Muscle of arm (tissue), 14 donors: ENCODE measurements at places on chromosomes 1 and 21. TPM values are rescaled to one million over a fixed set of nuclear protein-coding genes. Genes with fewer than 3 reads are reported as not detected.

DNA sequence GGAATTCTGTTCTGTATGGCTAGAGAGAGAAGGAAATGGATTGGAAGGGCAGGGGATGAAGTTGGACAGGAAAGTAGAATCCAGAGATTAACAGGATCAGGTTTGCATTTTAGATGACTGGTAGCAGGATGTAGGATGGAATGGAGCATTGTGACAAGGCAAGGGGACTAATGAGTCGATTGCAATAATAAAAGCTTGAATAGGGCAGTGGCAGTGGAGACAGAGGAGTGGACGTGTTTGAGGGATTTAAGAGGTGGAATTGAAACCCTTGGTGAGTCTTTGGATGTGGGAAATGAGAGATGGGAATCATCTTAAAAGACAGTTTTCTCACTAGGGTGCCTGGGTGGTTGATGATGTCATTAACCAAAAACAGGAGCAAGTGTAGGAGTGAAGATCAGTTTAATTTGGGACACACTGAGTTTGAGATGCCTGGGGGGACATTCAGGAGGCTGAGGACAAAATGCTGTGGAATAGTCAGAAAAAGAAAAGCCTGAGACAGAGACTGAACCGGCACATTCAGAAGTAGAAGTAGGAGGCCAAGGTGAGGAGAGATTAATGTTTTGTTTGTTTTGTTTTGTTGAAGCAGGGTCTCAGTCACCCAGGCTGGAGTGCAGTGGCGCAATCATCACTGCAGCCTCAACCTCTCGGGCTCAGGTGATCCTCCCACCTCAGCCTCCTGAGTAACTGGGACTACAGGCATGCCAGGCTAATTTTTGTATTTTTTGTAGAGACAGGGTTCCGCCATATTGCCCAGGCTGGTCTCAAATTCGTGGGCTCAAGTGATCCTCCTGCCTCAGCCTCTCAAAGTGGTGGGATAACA, 29.1 kb upstream of the C1orf146 start:
- no peak for DNase-seq

DNA sequence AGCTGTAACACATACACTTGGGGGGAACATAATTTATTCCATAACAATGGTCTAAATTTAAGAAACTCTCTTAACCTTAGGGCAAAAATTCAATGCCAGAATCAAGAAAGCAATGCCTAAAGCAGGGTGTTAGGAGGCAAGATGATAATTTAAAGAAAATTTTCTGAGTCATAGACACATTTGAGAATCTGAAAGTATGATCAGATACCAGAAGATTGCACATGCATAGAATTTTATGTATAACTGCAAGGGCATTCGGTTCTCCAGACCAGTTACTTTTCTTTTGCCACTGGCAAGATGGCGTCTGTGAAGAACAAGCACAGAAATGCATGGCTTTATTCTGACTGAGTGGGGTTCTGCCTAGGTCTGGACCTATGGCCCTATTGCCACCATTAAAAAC, 64.4 kb upstream of the IPO9 start:
- no peak for DNase-seq

DNA sequence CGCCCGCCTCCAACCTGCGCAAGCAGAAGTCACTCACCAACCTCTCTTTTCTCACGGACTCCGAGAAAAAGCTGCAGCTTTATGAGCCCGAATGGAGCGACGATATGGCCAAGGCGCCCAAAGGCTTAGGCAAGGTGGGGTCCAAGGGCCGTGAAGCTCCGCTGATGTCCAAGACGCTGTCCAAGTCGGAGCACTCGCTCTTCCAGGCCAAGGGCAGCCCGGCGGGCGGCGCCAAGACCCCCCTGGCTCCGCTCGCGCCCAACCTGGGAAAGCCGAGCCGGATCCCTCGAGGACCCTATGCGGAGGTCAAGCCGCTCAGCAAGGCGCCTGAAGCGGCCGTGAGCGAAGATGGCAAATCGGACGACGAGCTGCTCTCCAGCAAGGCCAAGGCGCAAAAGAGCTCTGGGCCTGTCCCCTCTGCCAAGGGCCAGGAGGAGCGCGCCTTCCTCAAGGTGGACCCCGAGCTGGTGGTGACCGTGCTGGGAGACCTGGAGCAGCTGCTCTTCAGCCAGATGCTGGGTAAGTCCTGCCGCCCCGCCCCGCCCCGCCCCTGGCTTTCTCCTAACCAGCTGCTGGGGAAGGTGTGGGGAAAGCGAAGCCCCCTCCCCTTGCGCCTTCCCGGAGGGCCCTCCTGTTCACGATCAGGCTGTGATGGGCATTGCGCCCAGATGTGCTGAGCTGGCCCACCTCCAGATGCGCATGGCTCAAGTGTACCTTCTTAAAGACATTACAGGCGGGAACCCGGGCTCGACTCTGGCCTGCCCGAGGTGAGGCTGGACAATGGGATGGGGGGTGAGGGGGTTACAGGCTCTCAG, 110.2 kb downstream of the NAV1 start:
- DNase-seq: no peak

DNA sequence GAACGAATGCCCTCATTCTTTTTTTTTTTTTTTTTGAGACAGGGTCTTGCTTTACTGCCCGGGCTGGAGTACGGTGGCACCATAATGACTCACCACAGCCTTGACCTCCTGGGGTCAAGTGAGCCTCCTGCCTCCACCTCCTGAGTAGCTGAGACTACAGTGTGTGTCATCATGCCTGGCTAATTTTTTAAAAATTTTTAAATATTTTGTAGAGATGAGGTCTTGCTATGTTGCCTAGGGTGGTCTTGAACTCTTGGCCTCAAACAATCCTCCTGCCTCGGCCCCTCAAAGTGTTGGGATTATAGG, 69.4 kb downstream of the ALG14 start:
- no peak for DNase-seq

DNA sequence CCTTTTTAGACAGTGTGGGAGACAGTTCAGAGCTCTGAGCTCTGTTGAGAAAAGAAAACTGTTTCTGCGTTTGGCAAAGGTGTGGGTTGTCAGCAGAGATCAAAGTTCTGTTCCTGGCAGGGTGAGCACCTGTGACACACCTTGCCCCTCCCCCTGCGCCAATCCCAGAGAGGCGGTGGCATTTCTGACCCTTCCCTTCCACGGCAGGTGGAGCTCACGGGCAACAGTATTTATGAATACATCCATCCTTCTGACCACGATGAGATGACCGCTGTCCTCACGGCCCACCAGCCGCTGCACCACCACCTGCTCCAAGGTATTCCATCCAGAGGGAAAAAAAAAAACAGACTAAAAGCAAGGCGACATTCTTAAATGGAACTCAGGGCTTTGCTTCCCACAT, 20.7 kb downstream of the SIM2 start:
- DNase-seq: no peak

- no peak for DNase-seq
Observed at GRCh38 chr21:41185802-41186201, 17.8 kb downstream of the BACE2 start.

Gene S100A1
- polyA plus RNA-seq: 5.2 TPM

DNA sequence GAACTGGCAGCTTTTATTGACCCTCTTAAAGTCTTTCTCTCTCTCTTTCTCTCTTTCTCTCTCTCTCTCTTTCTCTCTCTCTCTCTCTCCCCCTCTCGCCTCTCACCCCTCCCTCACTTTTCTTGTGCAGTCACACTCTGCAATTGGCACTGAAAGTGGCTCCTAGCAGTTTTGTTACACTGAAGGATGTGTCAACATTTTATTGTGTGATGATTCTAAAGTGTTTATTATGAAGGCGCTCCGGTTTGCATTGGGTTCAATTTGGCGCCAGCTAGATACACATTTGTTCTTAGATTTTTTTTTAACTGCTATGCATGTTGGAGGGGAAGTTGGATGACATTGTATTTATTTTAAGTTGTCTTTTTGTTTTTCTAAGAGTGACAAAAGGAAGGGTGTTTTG, 64.0 kb upstream of the CHRM3 start:
- no peak for DNase-seq

Gene VSIG8
- polyA plus RNA-seq: not detected

- peak; percentile 72 for DNase-seq
Observed at GRCh38 chr1:184959626-184960025, 14.7 kb downstream of the NIBAN1 start.
